ENCODE measurements at places on chromosomes 3 and 15.

DNA sequence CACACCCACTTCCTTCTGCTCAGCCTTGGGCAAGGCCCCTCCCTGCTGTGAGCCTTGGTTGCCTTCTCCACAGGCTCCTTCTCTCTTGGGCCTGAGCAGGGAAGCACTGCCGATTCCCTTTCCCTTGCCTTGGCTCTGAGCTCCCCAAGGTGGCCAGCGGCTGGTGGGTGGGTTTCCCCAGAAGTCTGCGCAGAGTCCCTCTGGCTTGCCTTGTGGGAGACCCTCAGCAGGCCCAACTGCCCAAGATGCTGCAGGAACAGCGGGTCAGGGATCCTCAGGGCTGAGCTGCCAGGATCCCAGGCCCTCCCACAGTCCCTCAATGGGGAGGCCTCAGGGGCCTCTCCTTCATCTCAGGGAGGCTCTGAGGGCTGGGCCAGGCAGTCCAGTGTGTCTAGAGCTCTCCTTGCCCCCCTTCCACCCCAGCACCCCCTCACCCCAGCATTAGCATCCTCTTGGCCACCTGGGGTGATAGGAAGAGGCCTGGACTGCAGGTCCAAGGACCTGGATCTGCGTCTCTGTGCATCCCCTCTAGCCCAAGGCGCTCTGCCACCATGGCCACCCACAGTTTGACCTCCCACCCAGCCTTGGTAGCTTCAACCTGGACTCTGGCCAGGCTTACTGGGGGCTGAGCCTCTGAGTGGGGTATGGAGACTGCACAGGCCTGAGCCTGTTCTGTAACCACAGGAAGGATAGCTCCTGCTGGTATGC, 68.6 kb downstream of the EXOG start:
- no peak for DNase-seq

- DNase-seq, result no peak
Observed at GRCh38 chr3:169283951-169284350, 379.6 kb downstream of the MECOM start.

DNA sequence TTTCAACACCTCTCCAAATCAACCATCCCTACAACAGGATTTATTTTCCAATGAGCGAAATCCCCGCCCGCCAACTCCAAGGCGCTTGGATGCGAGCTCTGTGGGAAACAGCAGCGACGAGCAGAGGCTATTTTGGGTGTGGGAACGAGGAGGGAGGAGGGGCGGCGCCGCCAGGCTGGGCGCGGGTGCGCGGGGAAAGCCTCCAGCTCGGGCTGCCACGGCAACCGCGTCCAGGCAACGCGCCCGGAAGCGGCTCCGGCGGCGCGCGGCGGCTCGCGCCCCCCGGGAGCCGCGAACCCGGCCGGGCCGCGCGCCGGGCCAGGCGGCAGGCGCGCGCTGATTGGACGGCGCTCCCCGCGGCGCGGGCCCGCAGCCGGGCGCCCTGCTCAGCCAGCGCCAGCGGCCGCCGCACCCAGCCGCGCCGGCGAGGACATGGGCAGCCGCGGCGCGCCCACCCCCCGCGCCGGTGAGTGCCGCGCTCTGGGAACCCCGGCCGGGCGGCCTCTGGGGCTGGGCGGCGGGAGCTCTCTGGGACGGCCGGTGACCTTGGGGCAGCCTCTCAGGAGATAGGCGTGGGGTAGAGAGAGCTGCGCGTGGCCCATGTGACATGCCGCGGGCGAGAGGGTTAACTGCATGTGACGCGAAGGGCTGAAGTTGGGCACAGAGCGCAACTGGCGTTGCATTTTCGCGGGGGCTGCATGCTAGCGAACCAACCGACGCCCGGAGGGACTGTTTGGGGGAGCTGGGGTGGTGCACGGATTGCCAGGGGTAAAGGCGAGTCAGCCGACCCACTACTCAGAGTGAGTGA, at the start of gene FAM81A:
TSS of gene FAM81A (plus strand) at position 370 of the 808 bp plus-strand sequence. CDS start 20,441 bp downstream, outside the sequence.
- peak; percentile 30 for DNase-seq

- DNase-seq, result no peak
Observed at GRCh38 chr15:64527263-64527984, 67.0 kb downstream of the ZNF609 start.

DNA sequence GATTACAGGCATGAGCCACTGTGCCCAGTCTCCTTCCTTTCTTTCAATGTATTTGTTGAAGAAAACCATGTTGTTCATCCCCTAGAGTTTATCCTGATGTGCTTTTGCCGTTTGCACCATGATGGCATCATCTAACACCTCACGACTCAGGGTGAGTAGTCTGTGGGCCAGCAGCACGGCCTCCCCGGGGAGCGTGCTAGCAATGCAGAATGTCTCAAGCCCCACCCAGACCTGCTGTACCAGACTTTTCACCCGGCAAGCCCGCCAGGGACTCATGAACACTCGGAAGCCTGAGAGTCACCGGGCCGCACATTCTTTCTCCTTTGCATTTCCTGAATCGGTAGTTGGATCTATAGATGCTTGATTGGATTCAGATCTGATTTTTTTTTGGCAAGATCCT, 64.6 kb downstream of the RPN1 start:
- no peak for DNase-seq

DNA sequence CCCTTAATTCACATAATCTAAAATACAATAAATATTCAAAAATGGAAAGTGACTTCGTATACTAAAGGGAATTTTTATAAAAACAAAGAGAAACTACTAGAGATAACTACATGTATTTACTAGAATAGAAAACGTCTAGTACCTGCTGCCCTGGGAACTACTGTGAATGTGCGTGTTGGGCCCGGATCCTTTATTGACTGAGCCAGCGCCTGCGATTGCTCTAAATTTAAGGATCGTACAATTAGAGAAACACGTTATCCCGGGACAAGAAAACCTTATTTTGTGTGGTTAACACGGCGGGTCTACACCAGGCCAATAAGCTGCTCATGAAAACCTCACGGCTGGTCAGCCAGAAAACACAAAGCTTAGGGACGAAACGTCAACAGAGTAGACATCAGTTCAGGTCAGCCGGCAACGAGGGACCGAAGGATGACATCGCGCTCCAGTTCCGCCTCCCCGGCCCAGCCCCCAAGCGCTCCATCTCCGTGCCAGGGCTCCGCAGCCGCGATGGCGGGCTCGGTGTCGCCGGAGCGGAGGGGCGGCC, 555 bp downstream of the TM2D3 start:
- DNase-seq, result no peak

GRCh38 chr3:158492685-158493084, 78.3 kb upstream of the MLF1 start:
- no peak for DNase-seq

GRCh38 chr15:29674661-29675533, 147.4 kb downstream of the TJP1 start:
- no peak for DNase-seq

DNA sequence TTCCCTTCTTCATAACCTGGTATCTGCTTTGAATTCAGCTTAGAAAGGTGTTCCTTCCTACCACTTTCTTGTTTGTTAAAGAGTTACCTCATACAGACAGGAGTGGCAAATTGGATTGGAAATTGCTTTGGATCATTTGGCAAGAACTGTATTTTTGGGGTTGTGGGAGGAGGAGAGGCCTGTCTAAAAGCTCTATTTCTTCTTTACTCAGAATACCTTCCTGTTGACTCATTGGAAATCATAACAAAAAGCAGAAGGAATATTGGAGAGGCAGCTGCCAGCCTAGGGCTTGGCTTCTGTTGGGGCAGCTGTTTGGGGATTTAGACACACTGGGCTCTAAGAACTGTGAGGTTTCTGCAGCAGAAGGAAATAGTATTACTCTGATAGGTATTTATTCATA, 14.2 kb downstream of the IQGAP1 start:
- DNase-seq, result no peak

DNA sequence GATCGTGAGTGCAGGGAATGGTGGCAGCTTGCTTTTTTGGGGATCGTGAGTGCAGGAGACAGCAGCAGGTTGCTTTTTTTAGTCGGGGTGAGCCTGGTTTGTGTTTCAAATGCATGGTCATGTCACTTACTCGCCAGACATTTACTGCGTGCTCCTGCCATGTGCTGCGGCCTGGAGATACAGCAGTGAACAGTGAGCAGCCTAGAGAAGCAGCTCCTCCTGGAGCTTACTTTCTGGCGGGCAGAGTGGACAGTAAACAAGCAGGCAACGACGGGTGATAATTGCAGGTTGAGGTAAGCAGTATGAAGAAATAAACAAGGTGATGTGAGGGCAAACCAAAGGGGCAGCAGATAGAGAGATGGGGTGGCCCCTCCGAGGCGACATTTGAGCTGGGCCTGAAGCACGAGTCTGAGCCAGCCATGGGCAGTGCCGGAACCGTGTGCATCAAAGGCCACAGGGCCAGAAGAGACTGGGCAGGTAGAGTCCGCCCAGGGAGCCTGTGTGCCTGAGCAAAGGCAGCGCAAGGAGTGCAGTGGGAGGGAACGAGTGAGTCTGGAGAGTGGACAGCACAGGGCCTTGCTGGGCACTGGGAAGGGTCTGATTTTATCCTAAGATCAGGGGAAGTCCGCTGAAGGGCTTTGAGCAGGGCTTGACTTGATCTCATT, 57.3 kb upstream of the RASA2 start:
- DNase-seq, result no peak
